ENCODE measurements at places on chromosomes 6 and 20.

- DNase-seq, result no peak
These were observed 25.0 kb upstream of the DEFB125 start for GRCh38 chr20:62487-62886.

GRCh38 chr6:168838037-168838399 is 397.0 kb downstream of the SMOC2 start:
- DNase-seq, result no peak

DNA sequence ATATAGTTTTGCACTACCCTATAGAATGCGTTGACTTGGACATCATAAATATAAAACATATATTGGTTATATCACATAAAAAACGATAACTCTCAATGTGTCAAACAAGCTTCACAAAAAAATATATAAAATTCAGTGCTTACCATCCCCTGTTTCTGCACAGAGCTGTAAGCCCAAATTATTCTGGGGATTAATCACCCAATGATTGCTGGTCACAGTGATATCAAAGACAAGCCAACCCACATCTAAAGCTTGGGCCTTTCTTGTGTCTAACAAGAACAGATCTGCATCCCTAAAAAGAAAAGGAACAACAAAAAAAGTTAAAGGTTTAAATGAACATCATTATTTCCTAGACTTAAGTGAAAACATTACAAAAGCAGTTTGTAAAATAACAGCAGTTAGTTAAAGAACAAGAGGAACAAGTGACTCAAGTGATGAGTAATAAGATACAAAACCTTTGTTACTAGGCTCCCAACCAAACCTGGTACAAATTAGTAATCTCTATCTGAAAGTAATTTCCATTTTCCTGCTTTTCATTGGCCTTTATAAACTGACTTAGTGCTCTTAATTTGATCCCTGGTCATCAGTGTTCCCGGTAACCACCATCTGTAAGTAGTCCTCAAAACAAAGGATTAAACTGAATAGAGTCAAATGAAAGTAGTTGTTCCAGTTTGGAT is 81.1 kb downstream of the BMP5 start:
- DNase-seq, result peak; percentile 72

GRCh38 chr6:10383331-10384090 is 31.4 kb downstream of the TFAP2A start:
- no peak for DNase-seq

DNA sequence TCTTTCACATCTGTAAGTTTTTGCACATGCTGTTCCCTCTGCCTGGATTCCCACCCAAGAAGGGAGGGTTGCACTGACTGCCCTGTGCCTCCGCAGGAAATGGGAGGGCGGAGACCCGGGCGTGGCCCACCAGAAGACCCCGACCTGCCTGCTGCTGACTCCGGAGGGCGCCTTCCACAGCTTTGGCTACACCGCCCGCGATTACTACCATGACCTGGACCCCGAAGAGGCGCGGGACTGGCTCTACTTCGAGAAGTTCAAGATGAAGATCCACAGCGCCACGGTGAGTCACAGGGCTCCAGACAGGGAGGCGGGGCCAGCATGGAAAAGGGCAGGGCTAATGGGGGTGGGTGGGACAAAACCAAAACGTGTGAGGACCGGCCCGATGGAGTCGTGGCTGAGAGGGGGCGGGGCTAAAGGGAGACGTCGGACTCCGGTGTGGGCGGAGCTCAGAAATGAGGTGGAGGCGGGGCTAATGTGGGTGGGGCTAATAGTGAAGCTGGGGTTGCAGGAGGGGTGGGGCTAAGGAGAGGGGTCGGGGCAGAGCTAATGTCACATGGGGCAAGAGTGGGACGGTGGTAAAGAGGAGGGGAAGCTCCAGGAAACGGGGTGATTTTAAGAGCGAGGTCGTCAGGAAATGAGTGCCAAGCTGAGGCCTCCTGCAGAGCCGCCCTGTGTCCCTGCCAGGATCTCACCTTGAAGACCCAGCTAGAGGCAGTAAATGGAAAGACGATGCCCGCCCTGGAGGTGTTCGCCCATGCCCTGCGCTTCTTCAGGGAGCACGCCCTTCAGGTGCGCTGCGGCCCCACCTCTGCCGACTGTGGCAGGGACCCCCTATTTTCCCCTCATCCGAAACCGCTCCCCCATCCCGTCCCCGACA is 12.6 kb downstream of the HSPA12B start:
- DNase-seq, result no peak

GRCh38 chr6:81300961-81301360 is 451.5 kb downstream of the TENT5A start:
- DNase-seq, result no peak

DNA sequence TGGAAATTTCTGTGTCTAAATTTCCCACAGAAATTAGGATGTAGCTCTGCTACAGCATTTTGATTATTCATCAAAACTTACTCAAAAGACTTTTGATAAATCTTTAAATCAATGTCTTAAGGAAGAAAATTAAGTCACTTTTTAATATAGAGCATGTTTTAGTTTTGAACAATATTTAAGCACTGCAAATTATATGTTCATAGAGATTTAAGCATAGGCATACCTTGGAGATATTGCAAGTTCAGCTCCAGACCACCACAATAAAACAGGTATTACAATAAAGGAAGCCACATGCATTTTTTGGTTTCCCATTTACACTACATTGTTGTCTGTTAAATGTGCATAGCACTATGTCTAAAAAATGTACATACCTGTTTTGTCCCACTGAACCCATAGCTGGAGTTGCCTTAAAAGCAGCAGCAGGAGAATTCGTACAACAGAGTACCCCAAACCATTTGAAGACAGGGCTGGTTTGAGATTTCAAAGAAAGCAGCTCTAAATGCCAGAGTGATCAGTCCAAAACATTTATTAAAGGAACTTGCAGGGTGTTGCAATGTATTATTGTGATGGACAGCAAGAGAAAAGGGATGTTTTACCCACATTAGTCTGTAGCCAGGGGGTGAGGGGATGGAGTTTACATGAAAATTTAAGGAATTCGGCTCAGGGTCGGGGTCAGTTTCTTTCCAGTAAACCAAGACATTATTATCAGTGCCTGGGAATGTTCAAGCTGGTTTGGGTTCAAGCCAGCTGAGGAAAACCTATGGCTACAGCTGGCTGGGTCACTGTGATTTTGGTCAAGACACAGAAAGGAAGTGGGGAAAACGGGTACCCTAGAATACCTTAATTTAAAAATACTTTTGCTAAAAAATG is 6.3 kb upstream of the LOC128125822 start:
- DNase-seq, result no peak

GRCh38 chr20:49452011-49452482 is 30.4 kb downstream of the KCNB1 start:
- no peak for DNase-seq

Data from HFF-Myc (cell line).